AG08396 (cell line): ENCODE measurements at places on chromosomes 13 and 19.

GRCh38 chr19:16296713-16297112 is 27.9 kb upstream of the KLF2 start:
- no peak for DNase-seq

DNA sequence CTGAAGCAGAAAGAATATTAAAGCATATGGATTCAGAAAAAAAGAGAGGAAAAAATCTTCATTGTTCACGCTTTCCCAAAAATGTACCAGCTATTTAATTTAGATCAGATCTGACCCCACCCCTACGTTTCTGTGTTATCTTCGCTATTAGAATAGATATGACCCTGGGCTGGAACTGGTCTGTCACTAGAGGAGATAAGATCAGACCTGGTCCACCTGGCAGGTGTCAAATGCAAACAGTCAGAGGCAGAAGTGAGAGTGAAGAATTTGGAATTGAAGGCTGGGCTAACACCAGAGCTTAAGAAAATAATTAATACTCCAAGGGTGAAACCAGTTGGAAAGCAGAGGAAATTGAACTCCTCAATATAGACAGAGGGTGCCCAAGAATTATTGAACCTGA is 30.0 kb upstream of the MBNL2 start:
- DNase-seq = no peak

DNA sequence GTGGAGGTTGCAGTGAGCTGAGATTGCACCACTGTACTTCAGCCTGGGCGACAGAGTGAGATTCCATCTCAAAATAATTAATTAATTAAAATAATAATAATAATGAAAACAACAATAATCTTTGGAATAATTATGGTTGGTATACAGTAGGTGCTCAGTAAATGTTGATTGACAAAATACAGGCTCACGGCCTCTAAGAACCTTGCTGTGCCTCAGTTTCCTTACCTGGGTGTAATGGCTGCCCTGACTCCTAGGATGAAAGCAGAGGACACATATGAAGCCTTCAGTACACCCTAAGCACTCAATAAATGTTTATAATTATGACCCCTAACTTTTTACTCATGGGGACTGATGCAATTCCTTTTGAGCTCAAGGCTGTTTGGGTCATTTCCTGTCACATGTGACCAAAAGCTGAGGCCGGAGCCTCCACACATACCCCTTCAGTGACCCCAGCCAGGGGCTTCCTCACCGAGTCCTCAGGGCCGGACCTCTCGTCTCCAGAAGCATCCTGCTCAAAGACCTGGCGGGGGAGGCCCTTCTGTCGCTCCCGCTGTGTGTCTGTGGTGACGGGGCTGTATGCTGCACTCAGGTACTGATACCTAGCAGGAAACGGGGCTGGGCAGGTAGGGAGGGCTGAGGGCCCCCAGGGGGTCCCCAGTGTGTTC is 10.5 kb downstream of the DOCK6 start:
- no peak for DNase-seq

DNA sequence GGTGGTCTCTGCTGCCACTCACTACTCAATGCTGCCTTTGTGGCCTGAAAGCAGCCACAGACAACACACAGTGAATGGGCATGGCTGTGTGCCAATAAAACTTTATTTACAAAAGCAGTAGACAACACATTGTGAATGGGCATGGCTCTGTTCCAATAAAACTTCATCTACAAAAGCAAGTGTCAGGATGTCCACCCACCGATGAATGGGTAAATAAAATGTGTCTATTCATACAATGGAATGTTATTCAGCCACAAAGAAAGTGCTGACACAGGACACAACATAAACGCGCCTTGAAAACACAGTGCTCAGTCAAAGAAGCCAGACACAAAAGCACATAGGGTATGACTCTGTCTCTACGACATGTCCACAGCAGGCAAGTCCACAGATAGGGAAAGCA is 20.1 kb downstream of the ZSCAN5A start:
- DNase-seq = no peak

DNA sequence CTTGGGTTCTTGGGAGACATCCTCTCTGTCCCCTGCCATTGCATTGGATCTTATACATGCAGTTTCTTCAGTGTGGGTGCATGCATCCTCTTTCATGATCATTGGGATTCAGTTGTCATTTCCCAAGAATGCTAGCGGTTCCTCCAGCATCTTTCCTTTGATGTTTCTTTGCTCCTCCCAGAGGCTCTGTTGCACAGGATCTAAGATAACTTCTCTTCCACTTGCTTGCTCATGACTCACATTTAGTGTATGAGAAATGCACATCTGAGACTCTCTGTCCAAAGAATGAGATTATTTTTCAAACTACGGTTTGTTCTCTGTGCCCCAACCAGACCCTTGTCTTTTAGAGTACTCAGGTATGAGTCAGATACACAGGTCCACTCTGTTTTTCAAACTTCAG is 197.1 kb downstream of the NDFIP2 start:
- DNase-seq = no peak

DNA sequence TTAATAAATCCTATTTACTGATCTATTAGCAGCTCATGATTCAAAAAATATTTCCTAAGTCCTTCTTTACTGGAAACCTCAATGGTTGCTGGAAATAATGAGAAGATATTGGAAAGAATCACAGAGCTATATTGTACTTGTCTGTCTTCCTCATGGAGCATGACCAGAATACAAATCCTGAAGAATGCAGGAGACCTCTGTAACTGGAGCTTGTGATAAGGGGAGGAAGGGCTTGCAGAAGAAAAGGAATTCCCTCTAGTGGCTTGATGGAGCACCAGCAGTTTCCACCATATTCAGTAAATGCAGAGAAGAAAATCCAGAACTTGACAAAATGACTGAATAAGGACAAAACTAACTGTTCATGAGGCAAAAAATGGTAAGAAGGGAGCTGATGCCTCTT is 1333.1 kb downstream of the EFNB2 start:
- DNase-seq = no peak

GRCh38 chr13:23541221-23541824 is 28.9 kb upstream of the TNFRSF19 start:
- peak; percentile 20 for DNase-seq

DNA sequence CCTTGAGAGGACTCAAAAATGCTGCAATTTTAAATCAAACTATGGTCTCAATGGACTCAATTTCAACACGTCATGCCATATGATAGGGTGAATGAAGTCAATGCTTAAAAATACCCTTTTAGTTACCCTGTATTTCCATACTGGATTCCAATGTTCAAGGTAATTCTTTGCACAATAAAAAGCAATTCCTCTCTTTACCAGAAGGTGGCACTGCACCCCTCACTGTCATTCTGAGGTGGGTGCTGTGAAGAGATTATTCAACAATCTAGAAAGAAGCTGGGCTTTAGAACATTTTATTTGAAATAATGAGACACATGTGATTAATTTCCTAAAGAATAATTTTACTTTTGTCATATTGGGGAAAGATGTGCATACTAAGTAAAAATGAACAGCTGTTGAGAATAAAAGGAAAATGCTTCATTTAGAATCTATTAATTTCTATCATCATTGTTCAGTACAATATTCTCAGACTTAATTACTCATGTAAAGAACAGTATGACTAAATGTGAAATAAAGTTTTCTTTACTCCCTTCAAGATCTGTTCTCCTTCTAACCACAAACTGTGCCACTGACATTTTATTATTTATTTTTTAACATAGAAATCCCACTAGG is 789.1 kb downstream of the GPC5 start:
- peak; percentile 33 for DNase-seq

DNA sequence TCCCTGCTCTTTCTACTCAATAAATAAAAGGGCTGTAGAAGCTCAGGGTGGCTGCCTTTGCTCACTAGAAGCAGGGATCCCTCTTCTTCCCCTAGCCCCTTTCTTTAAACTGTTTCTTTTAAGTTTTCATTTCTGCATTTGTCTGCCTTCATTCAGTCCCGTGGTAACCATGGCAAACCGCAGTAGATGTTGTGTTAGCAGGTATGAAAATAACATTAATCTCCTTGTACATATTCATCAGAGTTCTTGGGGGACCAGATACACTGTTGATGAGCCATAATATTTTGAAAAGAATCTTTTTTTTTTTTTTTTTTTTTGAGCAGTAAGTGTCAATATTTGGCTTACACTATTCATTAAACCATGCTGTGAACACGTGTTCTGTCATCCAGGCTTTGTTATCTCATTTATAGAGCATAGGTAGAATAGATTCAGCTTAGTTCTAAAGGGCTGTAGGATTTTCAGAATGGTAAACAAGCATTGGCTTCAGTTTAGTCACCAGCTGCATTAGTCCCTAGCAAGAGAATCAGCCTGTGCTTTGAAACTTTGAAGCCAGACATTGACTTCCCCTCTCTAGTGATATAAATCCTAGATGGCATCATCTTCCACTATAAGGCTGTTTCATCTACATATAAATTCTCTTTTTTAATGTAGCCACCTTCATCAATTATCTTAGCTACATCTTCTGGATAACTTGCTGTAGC is 59.4 kb upstream of the SPRY2 start:
- no peak for DNase-seq

DNA sequence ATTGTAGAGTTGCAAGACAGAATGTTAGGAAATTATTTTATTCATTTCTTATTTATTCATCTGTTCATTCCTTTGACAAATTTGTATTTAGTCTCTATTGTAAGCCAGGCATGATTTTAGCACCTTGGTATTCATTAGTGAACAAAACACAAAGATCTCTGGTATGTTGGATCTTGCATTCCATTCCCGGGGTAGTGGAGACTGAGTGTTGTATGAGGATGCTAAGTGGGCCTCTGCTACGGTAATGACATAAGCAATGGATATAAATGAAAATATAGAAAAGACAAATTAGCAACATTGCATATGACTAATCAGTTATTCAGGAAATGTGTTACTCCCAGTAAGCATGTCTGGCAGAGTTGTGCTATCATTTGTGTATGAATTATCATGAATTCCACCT is 449.3 kb downstream of the PCDH17 start:
- no peak for DNase-seq

DNA sequence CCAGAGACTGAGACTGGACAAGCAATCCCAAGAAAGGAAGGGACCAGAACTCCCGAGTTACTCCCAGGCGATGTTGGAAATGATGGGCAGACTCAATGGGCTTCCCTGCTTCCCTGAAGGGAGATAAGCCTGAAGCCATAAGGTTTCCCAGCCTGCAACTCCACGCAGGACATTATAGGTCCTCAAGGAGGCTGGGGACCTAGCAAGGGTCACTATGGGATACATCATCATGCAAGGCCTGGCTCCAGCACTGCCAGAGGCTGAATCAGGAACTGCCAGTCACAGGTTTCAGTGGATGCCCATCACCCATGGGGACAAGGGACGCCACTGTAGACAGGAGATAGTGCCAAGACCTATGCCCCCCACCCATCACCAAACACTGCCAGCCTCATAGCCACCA is 338.7 kb downstream of the IRS2 start:
- DNase-seq = no peak

DNA sequence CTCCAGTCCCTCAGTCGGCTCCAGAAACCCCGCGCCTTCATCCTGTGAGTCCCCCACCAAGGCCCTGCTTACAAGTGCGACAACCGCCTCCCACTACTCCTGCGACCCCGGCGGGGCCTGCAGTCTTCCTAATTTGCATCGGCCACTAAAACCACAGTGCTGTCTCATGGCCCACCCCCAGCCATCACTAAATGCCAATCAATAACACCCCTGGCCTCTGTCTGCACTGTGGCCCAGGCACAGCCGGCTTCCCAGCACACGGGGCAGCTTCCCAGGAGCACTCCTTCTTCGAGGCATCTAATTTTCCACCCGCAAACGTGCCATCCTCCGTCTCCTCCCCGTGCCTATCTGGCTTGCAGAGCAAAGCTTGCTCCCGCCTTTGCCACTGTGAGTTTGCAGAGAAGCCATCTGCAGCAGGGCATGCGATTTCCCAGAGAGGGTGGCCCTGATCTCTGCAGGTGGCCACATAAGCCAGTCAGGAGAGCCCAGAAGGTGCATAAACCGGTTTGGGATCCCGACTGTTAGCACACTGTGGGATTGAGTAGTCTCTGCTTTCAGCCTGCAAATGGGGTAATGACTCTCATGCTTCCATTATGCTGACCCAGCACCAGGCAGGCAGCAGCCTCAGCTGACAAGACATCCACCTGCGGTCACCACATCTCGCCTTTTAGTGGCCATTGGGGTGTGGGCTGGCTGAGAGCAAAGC is 34.0 kb upstream of the USE1 start:
- DNase-seq = no peak

GRCh38 chr13:105213512-105213911 is 1322.0 kb downstream of the EFNB2 start:
- no peak for DNase-seq

DNA sequence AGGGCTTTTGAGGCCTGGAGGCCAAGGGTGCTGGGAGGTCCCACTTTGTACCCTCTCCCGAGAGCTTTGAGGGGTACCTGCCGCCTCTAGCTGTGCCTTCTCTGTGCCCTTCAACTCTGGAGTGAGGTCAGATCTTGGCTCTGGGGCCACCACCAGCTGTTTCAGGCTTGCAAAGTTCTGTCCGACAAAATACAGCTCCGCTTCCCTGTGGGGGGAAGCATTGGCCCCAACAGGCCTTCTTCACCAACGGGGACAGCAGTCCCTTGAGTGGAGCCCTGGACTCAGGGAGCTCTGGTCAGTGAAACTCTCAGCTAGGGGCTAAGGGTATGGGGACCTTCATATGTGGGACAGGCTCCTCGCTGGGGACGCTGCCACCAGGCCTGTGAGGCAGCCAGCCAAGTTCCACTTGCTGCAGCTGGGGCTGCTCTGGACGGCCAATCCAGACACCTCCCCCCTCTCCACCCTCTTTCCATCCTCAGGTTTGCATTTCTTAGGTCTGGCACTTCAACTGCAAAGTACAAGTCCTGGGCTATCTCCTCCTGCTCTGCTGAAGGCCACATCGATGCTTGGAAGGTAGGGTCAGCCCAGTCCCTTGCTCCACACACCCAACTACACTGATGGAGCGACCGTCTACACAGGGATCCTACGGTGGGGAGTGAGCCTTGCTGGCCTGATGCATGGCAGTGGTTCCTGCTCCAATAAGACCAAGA is 46.8 kb downstream of the C13orf46 start:
- DNase-seq = no peak

- no peak for DNase-seq
These were observed 7.7 kb downstream of the ATP7B start for GRCh38 chr13:52003541-52003940.

DNA sequence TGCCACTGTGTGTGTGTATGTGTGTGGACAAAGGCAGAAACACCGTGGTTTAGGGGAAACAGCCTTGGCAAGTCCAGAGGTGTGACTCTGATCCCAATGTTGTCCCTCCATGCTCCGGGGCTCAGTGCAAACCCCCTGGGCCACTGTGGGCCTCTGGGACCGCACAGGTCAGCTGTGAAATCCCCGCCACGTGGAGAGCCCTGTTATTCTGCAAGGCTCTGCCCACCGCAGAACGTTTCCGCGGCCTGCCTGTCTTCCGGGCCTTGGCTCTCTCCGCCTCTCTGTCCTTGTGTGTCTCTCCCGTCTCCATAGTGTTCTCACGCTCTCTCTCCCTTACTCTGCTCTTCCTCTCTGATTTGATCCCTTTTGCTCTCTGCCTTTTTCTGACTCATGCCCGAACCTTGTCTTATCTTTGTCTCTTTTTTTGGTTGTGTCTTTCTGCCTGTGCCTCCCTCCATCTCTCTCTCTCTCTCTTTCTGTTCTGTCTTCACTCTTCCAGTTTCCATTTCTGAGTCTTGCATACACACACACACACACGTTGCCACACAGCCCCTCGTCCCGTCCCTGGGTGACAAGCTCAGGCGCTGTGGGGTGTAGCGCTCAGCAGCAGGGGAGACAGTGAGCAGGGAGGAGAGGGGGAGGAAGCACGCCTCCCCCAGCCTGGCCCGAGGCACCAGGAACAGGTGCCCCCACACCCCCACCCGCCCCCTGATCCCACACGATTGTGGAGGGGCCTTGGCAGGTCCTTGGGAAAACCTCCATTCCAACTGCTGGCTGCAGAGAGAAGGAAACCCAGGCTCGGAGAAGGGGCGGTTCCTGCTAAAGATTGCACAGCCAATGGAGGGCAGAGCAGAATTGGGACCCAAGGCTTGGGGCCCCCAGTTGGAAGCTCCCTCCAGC is 3.0 kb downstream of the TTYH1 start:
- DNase-seq = no peak
